ENCODE measurements at places on chromosomes 2 and 18.
A peak's percentile ranks its signal among the peaks of the same experiment; 100 is the strongest.

DNA sequence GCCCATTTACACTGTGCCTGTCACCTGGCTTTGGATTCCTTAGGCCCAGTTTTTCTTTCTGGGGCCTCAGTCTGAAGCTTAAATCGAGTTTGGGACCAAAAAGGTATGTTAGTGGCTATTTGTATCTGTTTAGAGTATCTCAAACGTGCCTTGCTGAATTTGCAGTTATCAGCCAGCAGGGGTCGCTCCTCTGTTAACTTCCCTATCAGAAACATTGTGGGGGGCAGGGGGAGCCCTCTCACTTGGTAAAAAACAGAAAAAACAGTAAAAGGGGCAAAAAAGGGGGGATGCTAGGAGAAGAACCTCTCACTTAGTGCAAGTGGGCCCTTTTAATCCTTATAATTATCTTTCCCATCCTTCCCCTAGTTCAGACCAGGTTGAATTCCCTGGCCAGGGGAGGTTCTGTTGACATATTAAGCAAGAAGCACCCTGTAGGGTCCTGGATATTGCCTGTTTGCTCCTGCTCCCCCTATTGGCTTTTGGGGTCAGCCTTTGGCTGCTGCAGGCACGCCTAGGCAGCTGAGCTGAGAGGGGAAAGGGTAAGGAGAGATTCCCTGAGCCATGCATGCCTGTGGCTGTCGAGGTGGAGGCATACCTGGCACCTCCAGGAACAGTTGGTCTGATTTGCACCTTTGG lies 8.8 kb upstream of the IFIH1 start:
- DNase-seq, result peak; percentile 13

- no peak for DNase-seq
Observed at GRCh38 chr18:42268798-42269197, 313.8 kb downstream of the PIK3C3 start.

DNA sequence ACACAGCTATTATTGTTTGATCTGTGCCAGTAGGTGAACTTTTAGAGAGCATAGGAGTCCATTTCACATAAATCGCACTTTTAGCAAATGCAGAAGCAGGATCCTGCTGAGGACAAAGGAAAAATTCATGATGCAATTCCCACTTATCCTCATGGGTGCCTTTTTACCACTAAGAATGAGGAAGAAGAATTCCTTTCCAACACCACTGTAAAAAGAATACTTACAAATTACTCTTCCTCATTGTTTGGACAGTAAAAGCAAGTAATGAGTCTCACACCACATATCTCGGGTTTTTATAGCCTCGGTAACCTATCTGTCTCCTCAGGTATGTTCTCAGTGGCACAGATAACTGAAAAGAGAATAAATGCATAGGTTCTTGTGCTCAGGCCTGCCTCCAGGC lies 238.5 kb downstream of the MTX2 start:
- no peak for DNase-seq

GRCh38 chr2:38835990-38836389 lies 39.7 kb downstream of the DHX57 start:
- no peak for DNase-seq

GRCh38 chr2:27407798-27408491 lies 1.4 kb downstream of the PPM1G start:
- DNase-seq, result no peak

GRCh38 chr18:37252854-37253393 lies 312.7 kb downstream of the CELF4 start:
- DNase-seq, result no peak

GRCh38 chr2:23529659-23530058 lies 144.7 kb downstream of the KLHL29 start:
- no peak for DNase-seq

- no peak for DNase-seq
Observed at GRCh38 chr2:207706936-207707860, 4.2 kb upstream of the CCNYL1 start.
